RWPE2 (cell line): ENCODE measurements at places on chromosomes 13 and 19.

DNA sequence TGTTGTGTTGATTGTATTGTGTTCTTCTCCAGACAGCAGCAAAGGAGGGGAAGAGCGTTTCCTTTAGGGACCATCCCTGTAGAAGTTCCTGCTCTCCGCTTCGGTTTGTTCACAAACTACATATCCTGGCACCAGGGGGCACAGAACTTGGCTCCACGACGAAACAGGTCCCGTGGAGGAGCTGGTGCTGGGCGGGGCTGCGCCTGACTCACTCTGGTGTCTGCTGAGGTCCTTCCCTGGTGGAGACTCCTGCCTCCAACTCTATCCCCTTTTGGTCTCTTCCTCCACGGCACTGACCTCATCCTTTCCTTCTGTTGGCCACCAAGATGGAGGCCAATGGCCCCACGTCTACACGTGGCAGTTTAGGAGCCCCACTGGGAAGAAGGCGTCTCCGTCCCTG, 14.7 kb downstream of the TMPRSS9 start:
- no peak for DNase-seq

DNA sequence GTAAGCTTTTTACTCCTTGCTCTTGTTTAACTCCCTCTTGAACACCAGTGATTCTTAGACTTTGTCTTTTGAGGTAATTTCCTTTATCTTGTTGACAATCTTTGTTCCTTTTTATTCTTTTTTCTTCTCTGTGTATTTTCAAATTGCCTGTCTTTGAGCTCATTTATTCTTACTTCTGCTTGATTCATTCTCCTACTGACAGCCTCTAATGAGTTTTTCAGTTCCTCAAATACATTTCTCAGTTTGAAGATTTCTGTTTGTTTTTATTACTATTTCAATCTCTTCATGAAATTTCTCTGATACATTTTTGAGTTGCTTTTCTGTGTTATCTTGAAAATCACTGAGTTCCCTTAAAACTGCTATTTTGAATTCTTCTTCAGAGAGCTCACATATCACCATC, 154.1 kb downstream of the ATP8A2 start:
- no peak for DNase-seq

DNA sequence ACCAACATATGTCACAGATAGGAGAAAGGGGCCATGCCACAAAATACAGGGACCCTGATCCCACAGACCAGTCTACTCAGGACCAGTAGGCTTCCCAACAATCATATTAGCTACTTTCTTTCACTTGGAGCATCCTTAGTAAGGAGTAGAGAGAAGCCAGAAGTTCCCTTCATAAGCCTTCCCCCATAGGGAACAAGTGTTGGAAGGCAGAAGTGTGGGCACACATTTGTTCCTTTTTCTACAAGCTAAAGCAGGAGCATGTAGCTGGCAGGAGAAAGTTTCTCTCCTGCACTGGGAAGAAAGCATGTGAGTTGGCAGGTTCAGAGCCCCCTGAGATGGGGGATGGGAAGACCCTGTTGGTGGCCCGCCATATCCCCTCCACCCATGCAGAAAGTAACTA, 165.4 kb downstream of the KCTD12 start:
- DNase-seq = no peak

GRCh38 chr13:25881971-25882451, 169.8 kb downstream of the SHISA2 start:
- DNase-seq = no peak

DNA sequence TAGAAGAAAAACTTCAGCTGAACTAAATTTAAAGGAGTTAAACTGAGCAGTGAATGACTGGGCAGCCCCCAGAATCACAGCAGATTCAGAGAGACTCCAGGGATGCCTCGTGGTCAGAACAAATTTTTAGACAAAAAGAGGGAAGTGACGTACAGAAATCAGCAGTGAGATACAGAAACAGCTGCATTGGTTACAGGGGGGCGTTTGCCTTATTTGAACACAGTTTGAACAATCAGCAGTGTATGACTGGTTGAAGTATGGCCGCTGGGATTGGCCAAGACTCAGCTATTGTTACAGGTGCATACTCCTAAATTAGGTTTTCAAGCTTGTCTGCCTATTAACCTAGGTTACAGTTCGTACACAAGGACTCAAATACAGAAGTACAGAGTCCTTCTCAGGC, 2.2 kb upstream of the SPRYD7 start:
- DNase-seq = no peak

DNA sequence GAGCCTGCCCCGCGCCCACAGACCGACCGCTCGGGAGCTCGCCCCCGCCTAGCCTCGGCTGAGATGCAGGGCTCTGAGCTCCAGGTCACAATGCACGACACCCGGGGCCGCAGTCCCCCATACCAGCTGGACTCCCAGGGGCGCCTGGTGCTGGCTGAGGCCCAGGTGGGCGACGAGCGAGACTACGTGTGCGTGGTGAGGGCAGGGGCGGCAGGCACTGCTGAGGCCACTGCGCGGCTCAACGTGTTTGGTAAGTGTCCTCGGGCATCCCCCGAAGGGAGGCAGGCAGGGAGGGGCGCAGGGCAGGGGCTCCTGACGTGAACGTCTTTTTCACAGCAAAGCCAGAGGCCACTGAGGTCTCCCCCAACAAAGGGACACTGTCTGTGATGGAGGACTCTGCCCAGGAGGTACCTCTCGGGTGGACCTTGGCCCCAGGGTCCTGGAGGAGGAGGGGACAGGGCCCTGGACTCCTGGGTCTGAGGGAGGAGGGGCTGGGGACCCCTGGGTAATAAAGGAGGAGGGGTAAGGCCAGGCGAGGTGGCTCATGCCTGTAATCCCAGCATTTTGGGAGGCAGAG, 3.3 kb downstream of the BCAM start:
- DNase-seq = no peak

- no peak for DNase-seq
Observed at GRCh38 chr19:46085888-46086287, 38.6 kb downstream of the IGFL3 start.

- no peak for DNase-seq
Observed at GRCh38 chr19:36152019-36152351, 262 bp downstream of the COX7A1 start.

DNA sequence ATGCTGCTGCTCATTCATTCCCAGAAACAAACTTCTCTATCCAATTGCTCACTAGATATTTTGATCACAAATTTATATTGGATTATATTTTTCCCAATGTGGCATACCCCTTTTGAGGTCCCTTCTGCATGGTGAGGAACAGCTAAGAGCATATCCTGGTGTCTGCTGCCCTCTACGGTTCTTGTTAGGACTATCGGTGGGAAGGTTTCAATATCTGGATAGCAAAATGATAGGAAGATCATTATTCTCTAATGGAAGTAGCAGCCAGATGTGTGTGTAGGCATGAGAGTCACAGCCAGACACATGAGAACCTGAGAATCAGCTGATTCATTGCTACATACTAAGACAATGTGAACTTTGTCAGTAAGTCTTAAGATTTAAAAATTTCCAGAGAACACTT, 1422.4 kb upstream of the MIR17HG start:
- DNase-seq = no peak

GRCh38 chr19:7897292-7897691, 6.4 kb upstream of the MAP2K7 start:
- DNase-seq = no peak

DNA sequence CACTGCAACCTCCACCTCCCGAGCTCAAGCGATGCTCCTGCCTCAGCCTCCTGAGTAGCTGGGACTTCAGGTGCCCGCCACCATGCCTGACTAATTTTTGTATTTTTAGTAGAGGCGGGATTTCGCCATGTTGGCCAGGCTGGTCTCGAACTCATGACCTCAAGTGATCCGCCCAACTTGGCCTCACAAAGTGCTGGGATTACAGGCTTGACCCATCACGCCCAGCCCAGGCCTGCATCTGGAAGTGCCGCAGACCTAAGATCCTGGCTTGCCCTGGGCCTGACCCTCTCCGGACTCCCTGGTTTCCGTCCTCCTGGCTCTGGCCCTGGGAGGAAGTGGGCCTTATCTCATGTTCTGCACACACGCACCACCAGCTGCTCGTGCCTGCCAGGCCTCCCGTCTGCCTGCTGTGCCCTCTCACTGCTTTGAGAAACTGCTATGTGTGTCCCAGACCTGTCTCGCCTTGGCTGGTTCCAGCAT, 4.7 kb upstream of the PTGIR start:
- DNase-seq = peak; percentile 28

- no peak for DNase-seq
Observed at GRCh38 chr13:29165840-29166239, 345.7 kb downstream of the MTUS2 start.

GRCh38 chr13:76783798-76784197, 102.4 kb downstream of the KCTD12 start:
- DNase-seq = no peak

- DNase-seq = no peak
Observed at GRCh38 chr19:28960586-28960985, 252.4 kb downstream of the UQCRFS1 start.

GRCh38 chr13:44120043-44120442, 240.3 kb downstream of the LACC1 start:
- no peak for DNase-seq

GRCh38 chr13:24214528-24214927, 54.0 kb downstream of the SPATA13 start:
- DNase-seq = no peak

DNA sequence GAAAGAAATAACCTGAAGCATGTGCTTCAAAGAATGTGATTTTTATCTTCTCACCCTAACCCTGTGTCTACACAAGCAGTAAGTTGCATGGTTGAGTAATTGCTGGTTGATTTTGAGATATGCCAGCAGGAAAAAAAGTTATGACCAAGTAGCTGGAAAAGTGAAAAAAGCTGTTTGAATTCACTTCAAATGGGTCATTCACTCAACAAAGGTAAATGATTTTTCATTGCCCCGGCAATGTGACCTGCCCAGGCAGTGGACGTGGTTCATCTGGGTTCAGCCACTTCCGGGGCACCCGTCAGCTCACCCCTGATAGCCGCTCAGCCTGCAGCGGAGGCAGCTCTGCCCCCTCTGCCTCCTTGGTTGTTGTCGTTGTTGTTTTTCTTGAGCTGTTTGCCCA, 18.5 kb downstream of the TNFRSF19 start:
- no peak for DNase-seq

- DNase-seq = no peak
Observed at GRCh38 chr19:50362656-50363424, 2.6 kb downstream of the NAPSA start.

GRCh38 chr19:42401365-42402303, 11.5 kb upstream of the CNFN start:
- no peak for DNase-seq

GRCh38 chr19:40507892-40508291, 41.1 kb downstream of the SPTBN4 start:
- DNase-seq = no peak

DNA sequence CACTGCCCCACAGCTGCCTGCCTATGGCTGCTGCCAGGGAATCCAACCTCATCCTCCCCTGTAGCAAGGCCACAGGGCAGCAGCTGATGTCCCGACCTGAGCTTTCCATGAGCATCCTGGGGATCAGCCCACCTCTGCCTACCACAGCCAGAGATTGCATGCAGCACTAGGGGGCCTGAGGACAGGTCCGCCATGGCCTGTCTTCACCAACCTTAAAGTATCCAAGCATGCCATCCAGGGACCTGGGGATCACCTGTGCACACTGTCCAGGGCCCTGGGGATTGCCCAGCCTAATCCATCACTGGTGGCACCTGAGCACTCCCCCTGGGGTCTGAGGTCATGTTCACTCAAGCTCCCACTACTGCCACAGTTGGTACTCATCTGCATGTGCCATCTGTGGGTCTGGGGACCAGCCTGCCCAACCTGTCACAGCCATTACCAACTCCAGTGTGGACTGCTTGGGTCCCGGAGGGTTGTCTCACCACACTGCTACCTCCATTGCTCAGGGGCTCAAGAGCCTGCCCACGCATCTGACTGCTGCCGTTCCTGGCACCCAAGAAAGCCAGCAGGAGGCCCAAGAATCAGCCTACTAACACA, 53.0 kb downstream of the KCTD15 start:
- no peak for DNase-seq

- DNase-seq = no peak
Observed at GRCh38 chr13:110682746-110683145, 23.2 kb downstream of the CARS2 start.
